Inflammatory macrophage (primary cell): ENCODE measurements at places on chromosomes 7 and 10.

GRCh38 chr10:114498413-114499111 lies 94.3 kb upstream of the AFAP1L2 start:
- no peak for DNase-seq

DNA sequence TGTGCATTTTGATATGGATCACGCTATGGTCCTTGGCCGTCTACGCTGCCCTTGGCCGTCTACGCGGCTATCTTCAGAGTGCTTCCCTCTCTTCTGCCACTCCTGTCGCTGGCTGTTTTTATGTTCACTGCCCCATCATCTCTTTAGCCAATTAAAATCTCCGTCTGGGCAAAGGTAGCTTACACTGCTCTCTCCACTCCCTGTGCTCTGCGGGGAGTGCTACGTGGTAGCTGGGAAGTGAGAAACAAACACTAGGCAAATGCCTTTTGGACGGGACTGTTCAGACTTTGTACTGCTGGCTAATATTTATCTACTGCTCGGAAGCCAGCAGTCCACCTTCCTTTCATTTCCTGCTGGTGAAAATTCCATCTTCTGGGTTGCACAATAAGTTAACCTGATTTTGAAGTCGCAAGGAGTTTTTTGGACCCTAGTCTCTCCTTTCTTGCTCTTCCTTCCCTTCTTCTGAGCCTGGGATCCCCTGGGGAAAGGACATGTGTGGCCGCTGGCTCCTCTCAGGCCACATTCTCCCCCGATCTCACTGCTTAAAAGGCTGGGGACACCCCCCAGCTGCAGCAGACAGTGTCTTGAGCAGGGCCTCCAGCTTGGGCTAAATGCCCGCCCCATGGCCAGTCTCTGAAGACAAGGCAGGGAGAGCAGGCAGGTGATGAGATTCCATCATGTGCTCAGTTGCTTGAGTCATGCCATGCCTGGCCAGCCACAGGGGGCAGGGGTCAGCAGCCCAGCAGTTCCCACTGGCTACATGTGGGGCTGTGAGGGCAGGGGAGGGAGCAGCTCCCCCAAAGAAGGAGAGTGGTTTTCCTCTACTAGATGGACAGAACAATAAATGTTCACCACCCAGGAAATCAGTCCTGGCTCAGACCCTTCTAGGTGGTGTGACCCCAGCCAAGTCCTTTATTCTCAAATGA lies 25.5 kb upstream of the RBM33 start:
- DNase-seq: no peak

DNA sequence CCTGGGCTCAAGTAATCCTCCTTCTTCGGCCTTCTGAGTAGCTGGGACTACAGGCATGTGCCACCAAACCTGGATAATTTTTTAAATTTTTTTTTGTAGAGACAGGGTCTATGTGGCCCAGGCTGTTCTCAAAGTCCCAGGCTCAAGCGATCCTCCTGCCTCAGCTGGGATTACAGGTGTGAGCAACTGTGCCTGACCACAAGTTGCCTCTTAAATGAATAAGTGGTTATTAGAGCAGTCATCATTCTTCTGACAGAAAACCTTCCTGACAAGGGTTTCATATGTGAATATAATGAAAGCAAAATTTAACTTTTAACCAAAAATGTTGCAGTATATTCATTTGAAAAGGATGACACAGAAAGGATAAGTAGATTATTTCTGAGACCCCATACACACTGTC lies 532.5 kb downstream of the GRM8 start:
- no peak for DNase-seq

GRCh38 chr10:73906524-73907447 lies 4.1 kb upstream of the PLAU start:
- DNase-seq: peak; percentile 84

DNA sequence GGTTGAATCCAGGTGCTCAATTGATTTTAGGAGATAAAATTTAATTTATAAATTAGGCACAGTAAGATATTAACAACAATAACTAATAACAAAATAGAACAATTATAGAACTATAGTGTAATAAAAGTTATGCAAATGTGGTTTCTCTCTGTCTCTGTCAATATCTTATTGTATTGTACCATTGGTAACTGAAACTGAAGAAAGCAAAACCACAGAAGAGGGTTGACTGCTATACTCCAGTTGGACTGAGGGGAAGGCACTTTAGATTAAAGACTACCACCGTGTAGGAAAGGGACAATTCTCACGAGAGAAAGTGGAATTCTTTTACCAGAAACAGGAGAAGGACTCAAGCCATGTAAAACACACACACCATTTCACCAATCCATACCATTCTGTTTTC lies 967.1 kb downstream of the PCDH15 start:
- DNase-seq: no peak

DNA sequence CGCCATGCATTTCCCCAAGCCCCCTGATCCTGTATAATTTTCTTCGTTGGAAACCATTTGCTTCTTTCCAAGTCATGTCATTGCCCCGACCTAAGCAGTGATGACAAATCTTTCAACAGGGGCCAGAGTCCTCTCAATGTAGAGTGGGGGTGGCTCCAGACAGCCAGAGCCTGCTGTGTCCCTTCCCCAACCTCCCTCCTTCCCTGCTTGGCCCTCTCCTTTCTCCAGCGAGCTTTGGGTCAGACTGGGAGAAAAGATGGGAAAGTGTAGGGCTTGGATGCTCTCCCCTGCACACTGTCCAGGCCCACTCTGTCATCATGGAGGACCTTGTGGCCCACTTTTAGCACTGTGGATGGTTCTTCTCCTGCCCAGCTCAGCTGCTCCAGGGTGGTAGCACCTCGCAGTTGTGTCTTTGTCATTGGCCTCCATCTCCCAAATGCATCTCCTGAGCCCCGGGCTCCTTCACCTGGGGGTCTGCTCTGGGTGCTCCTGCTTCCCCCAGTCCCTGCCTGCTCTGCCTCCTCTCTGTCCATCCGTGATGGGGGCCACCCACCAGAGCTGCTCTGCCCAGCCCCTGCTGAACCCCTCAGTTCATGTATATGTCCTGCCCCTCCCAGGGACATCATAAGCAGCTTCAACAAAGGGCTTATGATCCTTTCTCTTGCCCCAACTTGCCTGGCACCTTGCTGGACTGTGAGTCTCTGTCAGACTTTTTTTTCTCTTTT lies 37.5 kb downstream of the BTBD16 start:
- DNase-seq: no peak

GRCh38 chr7:69790977-69791724 lies 192.9 kb downstream of the AUTS2 start:
- DNase-seq: no peak

DNA sequence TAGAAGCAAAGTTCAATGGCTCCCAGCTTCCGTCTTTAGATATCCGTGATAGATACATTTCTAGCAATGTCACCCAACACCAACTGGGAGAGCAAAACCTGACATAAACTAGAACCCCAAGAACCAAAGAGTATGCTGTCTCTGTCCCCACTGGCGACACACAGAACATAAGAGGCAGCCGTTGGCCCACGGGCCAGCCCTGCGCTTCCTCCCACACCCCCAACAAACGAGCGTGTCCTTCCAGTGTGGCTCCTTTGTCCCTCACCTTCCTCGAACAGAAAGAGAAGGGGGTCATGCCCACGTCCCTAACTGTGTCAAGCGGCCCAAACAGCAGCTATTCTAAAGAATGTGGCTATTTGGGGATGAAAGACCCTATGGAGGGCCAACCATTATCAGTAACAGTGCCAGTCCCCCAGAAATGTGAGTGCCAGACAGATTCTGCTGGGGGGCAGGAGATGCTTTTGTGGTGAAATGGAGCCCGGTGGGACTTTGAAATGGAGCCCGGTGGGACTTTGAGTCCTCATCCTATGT lies 171.9 kb downstream of the USP6NL start:
- DNase-seq: no peak

DNA sequence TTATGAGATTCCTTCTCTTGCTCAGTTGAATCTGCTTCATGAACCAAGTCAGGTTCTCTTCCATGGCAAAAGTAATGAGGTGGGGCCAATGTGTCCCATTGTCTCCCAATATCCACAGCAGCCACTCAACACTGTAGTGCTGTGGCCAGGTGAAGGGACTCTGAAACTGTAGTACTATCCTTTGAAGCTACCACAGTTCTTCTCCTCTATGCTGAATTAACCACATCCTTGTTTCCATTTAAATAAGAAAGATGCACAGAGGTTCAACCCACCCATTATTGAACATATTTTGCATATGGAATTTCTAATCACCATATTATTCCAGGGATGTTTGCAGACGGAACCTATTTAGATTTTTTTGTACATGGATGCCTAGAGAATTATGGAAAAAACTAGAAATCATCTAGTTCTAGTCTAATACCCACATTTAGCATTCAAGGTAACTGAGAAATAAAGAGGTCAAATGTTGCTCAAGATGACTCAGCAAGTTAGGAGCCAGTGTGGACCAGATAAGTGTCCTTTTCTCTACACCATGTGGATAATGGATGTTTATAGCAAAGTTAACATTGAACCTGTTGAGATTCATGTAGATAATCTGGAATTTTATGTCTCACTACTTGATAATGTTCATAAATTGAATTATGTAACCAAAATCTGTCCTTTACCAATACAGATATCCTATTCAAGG lies 64.5 kb downstream of the LRRTM3 start:
- DNase-seq: no peak

DNA sequence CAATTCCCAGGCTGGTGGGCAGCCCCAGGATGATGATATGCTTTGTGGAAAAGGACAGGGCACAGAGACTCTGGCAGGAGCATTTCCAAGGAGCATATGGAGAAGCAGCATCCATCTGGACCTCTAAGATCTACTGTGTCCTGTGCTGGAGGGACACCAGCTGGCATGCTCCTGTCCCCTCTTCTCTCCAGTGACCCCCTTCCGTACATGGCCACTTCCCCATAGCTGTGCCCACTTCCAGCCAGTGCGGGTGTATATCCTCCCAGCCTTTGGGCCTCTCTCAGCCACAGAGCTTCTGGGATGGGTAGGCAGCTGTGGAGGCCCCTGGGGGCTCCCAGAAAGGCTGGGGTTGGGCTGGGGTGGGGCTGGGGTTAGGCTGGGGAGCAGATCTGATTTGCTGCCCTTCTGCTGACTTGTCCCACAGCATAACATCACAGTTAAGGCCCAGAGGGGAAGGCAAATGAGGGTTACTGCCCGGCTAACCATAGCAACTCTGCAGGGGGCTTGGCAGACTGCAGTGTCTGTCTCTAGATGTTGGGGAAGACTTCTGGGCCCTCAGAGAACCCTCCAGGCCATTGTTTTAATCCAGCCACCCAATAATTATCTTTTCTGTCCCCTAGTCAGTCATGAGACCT lies 6.3 kb downstream of the NPFFR1 start:
- no peak for DNase-seq

GRCh38 chr10:5036511-5036910 lies 32.9 kb upstream of the AKR1C2 start:
- no peak for DNase-seq

DNA sequence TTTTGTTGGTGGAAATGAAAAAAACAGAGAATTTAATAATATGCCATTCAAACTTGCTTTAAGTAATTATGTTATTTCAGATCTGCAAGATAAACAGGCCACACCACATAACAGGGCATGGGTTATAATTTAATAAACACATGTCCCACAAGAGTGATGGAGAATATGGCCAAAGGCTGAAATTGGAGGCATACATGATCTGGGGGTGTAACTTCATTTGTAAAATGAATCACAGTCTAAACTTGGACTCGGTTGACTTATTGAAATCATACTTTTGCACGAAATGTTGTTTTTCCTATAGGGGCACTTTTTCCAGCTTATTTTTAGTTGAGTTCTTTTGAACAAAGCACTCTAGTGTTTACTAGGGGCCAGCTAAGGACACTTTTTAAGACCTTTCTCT lies 151.6 kb downstream of the TMEM26 start:
- DNase-seq: no peak

DNA sequence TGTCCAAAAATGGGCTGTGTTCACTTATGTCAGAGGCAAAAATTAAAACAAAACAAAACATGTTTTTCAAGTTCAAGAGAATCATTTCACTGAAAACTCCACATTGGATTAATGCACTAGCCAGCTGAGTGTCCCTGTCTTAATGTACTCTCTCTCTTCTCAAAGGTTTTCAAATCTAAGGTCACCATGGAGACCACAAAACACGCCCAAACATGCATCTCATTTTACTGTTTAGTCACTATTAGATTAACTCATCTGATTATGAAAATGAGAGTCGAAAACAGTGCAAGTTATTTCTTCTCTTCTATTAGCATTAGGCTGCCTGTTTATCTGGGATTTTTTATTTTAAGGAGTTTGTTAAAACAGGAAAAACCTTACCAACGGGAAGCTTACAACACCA lies 70.8 kb upstream of the ASAH2 start:
- DNase-seq: peak; percentile 45

GRCh38 chr10:79232864-79233263 lies 114.4 kb upstream of the PPIF start:
- DNase-seq: no peak

DNA sequence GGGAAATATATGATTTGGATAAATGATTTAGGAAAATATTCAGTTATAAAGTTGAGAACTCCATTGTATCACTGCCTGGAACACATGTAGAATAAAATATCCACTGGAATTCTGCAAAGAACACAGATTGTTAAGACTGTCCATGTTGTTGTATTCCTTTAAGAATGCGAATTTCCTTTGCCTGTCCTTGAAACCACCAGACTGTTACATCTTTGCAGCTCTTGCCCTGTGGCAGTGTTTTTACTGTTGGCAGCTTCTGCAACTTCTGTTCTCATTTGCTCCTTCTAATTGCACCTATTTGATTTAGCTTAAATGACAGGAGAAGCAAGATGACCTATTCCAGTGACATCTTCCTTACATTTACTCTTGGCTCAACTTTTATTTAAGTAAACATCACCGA lies 39.7 kb downstream of the MALSU1 start:
- no peak for DNase-seq

DNA sequence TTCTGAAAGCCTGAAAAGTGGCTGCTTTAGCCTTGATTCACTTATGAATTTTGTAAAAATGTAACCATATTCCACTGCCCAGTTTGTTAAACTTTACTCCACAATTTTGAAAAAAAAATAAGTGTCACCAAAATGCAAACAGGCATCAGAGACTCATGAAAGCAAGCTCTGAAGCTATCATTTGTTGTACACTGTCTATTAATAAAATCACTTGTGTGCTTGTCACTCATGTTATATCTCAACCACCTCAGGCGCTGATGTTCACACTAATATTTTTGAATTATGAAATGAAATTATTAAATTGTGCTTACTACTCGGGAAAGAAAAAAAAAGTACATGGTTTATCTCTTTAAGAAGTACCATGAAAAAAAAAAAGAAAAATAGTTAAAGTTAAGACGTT lies 34.5 kb upstream of the DKK1 start:
- DNase-seq: no peak

GRCh38 chr10:78712147-78712546 lies 356.6 kb upstream of the ZMIZ1 start:
- no peak for DNase-seq

- DNase-seq: no peak
Observed at GRCh38 chr10:76839276-76839675, 798.3 kb downstream of the KCNMA1 start.

GRCh38 chr10:96632974-96633710 lies 46.3 kb upstream of the TM9SF3 start:
- no peak for DNase-seq

DNA sequence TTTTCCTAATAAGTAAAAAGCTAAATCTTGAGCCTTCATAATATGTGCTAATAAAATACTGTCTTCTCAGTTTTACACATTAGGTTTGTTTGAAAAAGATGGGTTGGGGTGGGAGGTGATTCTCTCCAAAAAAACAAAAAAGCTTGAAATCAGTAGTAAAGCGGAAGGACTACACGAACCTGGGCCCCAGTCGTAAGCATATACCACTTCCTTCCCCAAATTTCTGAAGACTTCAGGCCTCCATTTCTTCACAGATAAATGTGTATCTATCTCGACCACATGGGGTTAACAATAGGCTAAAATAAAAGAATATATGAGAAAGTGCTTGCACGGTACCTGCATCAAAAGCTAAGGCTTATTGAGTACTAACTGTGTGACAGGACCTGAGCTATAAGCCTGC lies 51.6 kb upstream of the PAX2 start:
- no peak for DNase-seq

GRCh38 chr7:155893664-155894063 lies 81.4 kb upstream of the SHH start:
- DNase-seq: no peak
